Substantia nigra (tissue), 51 donors: ENCODE measurements at places on chromosomes 7 and 10.

DNA sequence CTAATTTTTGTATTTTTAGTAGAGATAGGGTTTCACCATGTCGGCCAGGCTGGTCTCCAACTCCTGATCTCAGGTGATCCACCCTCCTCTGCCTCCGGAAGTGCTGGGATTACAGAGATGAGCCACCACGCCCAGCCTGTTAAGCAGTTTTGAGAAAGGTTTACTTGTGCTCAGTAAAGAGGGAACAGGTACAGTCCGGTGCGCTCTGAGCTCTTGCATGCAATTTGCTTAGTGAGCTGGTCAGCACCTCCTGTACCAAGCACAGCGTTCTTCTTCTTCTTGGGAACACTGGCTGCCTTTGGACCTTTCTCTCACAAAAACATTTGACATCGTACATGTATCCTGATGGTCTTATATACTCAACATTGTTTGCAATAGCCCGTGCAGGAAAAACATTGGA lies 118.3 kb downstream of the AKR1D1 start:
- DNase-seq = no peak

DNA sequence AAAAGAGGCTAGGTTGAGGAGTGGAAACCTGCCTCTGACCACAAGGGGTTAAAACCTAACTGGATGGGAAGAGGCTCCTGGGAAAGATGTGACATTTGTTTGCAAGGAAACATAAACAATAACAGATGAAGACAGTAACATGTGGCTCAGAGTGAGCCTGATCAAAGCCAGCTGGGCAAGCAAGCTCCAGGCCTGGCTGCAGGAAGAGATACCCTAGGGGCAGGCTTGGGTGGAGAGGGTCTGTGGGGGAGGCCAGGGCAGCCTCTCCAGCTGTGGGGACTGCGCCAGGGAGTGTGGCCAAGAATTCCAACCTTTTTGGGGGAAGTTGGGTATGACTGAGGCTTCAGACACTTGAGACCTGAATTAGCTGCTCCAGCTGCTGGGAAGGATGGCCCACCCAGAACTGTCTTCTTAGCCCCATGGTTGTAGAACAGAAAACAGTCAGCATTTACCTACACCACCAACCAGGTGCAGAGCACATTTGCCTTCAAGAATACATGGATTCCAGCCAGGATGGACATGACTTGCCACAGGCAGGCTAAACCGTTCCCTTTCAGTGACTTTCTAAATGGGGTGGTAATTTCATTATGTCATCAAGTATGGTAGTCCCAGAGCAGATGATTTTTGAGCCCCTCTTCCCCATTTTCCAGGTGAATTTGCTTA lies 10.4 kb upstream of the FAM170B start:
- no peak for DNase-seq

DNA sequence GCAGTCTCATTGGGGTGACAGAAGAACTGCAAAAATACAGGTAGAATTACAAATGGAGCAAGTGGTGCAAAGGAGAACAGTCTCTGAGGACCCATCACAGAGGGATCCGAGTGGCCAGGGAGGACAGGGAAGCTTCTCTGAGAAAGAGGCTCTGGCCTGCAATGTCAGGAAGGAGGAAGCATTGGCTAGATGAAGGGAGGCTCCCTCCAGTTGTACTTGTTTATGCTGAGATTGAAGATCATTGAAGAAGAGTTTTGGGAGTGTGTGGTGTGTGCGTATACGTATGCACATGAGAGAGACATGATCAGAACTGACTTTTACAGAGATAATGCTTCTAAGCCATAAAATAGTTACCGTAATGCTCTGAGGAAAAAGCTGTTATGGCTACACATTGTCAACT lies 274.7 kb upstream of the FZD8 start:
- no peak for DNase-seq

DNA sequence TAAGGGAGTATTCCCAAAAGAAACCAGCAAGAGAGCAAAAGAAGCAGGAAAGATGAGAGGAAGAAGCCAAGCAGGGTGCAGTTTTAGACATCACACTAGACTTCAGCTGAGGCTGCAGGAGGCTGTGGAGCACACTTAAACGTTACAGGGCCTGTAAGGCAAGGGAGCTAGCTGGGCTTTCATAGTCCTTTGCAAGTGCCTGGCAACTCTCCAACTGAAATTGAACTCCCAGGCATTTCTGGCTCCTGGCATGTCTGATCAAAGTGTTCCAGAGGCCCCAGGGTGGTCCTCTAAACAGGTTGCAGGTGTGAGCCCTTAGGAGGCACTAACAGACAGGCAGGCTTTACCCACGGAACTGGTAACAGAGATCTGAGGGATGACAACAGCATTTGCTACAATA lies 750.2 kb downstream of the XPNPEP1 start:
- no peak for DNase-seq

DNA sequence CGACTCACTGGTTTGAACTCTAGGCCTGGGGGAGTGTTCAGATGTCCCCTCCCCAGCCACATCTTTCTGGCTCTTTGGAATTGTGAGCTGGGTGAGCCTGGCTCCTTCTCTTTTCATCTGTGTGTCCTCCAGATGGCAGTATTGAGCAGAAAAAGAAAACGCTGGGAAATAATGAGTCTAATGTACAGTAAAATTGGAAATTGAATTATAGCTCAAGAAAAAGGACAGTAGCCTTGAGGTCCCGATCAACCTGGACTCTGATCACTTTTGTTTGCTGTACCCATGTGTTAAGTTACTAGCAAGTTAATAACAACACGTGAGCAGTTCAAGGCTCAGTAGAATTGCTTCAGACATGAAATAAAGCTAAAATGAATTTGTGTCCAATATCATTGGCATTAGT lies 77.9 kb downstream of the SNX10 start:
- DNase-seq = no peak

GRCh38 chr10:101122270-101123084 lies 8.6 kb upstream of the TLX1 start:
- DNase-seq = no peak

DNA sequence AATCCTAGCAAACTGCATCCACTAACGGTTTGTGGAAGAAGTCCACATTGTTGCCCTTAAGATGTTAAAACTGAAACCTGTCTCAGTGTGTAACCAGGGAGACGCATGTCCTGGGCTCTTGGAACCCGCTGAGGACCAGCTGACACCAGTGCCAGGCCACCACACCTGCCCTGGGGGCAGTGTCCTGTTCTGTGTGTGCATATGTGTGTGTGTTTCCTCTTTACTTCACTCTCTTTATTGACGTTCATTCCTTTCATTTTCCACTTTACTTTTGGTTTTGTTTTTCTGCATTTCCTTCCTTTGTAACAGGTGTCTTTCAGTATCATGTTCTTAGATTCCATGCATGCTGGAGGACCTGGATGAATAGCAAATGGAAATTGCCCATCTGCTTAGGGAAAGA lies 83.8 kb downstream of the TEX36 start:
- DNase-seq = no peak

- DNase-seq = no peak
These were observed 17.2 kb downstream of the TSPAN13 start for GRCh38 chr7:16770657-16771329.

- DNase-seq = no peak
These were observed 3.4 kb downstream of the PDE6C start for GRCh38 chr10:93615576-93616235.

DNA sequence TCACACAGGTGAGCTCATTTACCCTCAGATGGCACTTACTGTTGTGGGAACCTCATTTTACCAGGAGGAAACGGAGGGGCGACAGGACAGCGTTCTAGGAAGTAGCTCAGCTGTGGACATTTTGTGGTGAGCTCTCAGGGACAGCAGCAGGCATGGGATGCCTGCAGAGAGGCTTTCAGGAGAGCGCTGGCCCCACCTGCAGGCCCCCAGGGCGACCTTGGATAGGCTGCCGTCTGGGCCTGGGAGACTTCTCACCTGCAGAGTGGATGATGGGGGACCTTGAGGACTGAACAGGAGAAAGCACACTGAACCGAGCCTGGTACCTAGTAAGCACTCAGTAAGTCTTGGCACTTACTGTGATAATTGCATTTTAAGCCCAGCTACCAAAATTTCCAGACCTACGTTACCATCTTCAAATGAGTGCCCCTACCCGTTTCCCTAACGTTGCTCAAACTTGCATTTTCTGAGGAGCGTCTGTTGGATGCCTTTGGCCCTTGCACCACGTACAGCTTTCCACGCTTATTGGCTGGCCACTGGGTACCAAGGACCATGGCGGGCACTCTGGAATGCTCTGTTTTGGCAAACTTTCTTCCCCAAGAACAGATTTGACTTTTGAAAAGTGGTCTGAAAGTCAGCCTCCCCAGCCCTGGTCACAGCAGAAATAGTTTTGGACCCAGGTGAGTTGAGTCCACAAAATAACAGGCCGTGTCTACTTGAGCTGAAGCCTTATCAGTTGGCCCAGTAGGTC lies 223.4 kb downstream of the EBF3 start:
- DNase-seq = no peak

DNA sequence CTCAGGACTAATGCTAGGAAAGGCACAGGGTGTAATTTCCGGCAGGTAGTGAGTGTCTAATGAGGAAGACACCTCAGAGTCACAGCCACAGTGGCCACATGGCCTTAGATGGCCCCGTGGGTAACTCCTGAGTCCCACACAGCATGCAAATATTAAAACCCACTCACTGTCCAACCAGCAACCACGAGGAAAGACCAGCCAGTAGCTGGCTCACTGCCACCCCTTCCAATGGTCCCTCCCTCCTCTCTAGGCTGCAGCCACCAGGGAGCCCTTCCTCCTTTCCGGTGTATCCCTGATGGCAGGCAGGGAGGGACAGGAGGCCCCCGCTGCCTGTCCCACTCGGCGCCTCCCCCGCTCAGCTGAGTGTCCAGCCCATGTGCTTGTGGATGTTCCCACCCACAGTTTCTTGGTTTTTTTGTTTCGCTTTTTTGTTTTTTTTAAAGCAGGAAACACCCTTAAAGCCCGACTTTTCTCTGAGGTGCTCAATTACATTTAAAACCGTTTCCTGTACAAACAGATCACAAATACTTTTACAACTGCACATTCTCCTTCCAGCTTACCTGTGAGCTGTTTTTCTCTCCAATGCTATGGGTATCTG lies 9.2 kb downstream of the BNIP3 start:
- no peak for DNase-seq

- no peak for DNase-seq
These were observed 20.4 kb downstream of the GRID2IP start for GRCh38 chr7:6530626-6531491.

- DNase-seq = no peak
These were observed 44.0 kb upstream of the VDAC2 start for GRCh38 chr10:75166623-75166972.

DNA sequence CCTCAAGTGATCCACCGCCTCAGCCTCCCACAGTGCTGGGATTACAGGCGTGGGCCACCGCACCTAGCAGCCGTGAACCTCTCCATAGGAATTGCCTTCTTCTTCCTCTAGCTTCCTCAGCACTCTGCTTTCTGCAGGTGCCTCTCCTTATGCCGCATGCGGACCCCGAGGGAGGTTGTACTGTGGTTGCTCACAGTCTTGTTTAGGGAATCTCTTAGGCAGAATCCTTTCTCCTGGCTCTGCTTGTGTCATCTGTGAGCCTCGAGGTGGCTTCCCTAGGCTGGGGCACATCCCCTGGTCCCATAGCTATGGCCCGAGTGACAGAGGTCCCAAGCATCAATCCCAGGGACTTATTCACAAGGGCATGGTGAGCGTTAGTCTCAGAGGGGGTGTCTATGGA lies 33.2 kb upstream of the GIMAP8 start:
- DNase-seq = no peak

DNA sequence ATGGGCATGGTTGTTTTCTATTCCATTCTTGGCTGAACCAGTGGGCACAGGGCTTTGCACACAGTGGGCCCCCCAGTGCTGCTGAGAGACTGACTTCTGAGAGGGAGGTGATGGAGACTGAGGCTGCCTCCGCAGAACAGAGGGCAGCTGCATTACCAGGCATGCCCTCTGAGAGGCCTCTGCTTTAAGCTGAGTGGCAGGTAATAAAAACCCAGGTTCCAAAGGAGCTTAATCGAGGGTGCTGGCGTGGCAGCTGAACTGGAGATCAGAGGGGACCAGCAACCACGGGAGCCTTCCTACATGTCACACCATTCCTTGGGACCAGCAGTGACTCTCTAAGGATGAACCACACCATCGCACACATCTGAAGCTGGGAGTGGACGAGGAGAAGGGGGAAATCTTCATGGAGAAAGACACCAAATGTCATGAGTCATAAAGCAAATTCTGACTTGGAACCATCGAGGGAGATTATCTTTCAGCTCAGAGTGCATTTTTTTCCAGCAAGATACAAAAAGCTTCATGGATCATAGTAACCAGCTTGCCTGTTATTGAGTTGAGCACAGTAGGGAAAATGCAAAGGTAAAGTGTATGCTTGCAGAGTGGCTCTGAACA lies 24.6 kb downstream of the HIPK2 start:
- DNase-seq = no peak

- no peak for DNase-seq
These were observed 78.7 kb downstream of the ARHGAP22 start for GRCh38 chr10:48526011-48526821.

DNA sequence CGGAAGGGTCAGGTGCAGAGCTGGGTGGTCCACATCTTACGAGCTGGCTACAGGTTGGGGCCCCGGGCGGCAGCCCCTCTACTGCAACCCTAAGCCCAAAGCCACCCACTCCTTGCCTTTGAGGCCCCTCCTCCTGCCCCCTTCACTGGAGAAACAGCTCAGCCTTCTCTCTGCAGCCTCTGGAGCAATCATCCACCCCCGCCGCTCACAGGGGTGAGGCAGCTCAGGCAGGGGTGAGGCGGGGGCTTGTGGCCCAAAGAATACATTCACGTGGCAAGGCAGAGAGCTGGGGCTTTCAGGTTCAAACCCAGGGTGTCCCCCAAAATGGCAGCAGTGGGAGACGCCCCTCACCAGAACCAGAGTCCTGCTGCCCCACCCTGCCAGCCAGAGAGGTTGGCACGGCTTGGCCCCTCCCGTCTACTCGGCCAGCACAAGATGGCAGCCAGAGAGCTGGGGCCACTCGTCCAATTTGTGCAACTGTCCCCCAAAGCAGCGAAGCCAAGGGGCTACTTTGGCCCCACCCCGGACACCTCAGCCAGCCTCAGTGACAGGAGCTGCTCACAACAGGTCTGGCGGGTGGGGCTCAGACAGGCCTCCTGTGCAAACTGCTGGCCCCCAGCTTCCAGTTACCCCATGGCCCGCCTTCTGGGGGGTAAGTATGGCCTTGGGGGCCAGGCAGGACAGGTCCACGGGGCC lies 7.2 kb downstream of the GNB2 start:
- no peak for DNase-seq

DNA sequence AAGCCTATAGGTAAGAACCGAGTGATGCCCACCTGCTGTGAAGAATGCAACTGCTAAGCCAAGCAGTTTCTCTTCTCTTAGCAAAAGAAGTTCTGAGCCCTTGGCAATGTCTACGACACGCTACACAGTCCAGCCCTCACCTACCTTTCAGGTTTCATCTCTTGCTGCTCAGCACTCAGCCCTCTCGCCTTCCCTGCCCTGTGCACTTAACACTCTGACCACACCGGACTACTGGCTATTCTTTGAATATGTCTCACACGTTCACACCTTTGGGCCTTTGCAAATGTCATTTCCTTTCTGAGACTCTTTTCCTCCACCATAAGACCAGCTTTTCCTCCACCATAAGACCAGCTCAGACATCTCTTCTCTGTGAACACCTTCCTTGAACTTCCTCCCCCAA lies 67.0 kb upstream of the ITGB1 start:
- no peak for DNase-seq

- DNase-seq = no peak
These were observed 225.9 kb downstream of the TRIL start for GRCh38 chr7:28732071-28732869.
